ENCODE measurements at places on chromosomes 5 and 9.

DNA sequence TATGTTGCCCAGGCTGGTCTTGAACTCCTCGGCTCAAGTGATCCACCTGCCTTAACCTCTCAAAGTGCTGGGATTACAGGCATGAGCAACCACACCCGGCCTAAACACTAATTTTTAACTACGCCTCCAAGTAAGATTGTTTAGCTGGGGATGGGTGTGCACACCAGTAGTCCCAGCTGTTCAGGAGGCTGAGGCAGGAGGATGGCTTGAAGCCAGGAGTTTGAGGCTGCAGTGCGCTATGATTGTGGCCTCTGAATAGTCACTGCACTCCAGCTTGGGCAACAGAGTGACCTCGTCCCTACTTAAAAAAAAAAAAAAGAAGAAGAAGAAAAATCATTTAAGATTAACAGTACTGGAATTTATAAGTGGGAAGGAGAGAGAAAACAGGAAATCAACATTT is 90.8 kb upstream of the NR5A1 start:
- no peak for DNase-seq

DNA sequence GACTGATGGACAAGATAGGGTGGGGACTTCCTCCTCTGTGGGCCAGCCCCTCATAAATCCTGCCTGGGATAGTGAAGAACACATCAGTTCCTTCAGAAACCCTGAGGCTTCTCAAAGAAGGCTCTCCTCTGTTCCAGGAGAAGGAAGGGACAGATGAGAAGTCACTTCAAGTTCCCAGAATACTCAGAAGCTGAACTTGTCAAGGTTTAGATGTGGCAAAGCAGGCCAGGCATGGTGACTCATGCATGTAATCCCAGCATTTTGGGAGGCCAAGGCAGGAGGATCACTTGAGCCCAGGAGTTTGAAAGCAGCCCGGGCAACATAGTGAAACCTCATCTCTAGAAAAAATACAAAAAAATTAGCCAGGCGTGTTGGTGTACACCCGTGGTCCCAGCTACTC is 38.5 kb downstream of the STOM start:
- DNase-seq = no peak

GRCh38 chr5:67267512-67268216 is 71.1 kb upstream of the CD180 start:
- DNase-seq = no peak

- no peak for DNase-seq
These were observed 132.1 kb upstream of the PPP1R26 start for GRCh38 chr9:135347461-135347860.

GRCh38 chr9:101087426-101087825 is 58.9 kb downstream of the PLPPR1 start:
- no peak for DNase-seq

GRCh38 chr9:127858041-127858512 is 3.6 kb upstream of the ENG start:
- DNase-seq = peak; percentile 57

GRCh38 chr9:109894921-109895758 is 115.1 kb downstream of the PALM2AKAP2 start:
- peak; percentile 79 for DNase-seq

GRCh38 chr5:142821733-142822487 is 51.7 kb downstream of the ARHGAP26 start:
- DNase-seq = peak; percentile 82

All from cardiac fibroblast (primary cell).